Astrocyte (in vitro differentiated cells and primary cell): ENCODE measurements at places on chromosomes 7 and 10.

DNA sequence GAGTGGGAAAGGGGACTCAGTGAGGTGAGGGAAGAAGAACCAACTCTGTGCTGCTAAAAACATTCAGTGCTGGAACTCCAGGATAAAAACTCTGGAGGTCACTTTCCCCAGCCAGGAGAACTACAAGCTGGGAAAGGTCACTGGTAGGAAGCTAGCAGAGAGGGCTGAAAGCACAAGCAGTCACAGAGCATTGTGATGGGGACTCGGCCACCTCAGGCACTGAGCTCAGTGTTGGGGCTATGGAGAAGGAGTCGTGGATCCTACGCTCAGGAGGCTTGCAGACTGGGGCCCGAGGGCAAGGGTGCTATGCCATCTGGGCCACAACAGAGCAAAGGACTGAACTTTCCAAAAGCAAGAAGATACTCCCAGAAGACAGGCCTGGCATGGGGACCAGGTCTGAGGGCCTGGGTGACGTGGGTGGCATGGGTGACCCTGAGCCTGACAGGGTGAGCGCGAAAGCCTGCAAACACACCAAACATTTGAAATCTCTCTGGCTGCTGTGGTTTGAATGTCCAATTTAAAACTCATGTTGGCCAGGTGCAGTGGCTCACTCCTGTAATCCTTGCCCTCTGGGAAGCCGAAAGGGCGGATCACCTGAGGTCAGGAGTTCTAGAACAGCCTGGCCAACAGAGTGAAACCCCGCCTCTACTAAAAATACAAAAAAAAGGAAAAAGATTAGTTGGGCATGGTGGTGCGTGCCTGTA lies 9.8 kb upstream of the ARHGAP19 start:
- DNase-seq = no peak

DNA sequence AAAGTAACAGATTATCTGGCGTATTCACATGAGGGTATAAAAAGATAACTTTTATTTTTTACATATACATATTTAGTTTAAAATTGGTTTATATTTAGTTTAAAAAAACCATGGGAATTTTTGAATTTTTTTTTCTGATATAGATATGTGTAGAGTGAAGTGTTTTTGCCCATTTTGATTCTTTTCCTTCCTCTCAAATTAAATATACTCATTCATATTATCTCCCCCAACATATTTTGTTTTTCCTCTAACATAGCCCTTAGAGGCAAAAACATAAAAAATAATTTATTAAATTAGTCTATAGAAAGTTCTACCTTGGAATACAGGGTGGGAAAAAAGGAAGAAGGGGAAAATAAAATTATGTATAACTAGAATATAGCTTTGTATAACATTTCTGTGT lies 137.7 kb downstream of the CPED1 start:
- DNase-seq = no peak

DNA sequence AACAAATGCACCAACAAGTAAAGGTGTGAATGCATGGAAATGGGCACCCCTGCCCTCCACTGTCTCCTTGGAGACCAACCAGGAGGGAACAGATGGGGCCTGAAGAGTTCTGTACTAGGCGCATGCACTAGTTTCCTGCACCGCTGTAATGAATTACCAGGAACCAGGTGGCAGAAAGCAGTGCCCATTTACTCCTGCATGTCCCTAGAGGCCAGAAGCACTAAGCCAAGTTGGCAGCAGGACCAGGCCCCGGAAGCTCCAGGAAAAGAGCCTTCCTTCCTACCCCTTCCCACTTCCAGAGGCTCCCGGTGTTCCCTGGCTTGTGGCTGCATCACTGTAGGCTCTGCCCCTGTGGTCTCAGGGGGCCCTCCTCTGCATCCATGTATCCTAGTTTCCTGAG lies 237.5 kb upstream of the PPP2R2D start:
- no peak for DNase-seq

DNA sequence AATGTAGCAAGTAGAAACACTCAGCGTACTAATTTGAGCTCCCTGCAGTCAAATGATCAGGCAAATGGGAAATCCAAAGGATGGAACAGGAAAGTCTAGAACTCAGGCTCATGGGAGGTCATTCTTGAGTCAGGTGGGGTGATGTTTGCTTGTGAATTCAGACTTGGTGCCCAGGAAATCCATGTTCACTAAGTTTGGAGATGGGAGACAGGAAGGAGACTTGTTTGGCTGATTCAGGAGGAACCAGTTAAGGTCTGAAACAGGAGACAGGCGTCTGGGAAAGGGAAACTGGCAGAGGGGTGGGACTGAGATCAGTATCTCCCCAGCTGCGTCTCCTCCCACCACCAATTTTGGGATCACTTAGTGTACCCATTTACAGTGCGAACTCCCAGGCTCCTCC lies 38.4 kb upstream of the ZNF438 start:
- DNase-seq = no peak

DNA sequence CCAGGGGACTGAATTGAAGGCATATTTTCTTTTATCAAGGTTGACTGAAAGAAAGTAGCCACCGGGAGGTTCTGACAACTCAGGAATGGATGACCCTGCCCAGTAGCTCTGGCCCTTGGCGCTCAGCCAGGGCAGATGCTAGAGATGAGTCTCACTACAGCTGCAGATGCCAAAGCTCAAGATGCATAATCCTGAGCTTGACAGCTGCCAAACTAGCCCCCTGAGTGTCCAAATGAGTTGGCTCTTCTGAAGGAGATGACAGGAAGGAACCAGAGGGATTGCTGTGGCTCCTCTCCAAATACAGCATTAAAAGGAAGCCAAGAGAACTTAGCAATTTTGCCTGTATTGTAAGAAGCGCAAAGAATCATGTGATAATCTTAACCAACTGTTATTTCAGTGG lies 78.4 kb downstream of the NXPH1 start:
- DNase-seq = no peak

DNA sequence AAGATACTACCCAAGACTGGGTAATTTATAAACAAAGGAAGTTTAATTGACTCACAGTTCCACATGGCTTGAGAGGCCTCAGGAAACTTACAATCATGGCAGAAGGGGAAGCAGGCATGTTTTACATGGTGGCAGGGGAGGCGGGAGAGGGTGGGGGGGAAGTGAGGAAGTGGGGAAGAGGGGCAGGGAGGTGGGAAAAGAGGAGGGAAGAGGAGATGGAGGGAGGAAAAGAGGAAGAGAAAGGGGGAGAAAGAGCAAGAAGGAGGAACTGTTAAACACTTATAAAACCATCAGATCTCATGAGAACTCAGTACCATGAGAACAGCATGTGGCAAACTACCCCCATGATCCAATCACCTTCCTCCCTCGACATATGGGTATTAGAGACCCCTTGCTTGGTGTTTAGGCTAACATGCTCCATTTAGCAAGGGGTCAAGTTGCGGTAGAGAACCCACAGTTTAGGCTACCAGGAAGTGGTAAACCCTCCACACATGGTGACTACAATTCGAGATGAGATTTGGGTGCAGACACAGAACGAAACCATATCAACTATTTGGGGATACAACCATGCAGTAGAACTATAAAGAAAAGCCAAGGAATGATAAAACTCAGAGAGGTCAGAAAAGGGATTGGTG lies 3.5 kb upstream of the LMBR1 start:
- no peak for DNase-seq

DNA sequence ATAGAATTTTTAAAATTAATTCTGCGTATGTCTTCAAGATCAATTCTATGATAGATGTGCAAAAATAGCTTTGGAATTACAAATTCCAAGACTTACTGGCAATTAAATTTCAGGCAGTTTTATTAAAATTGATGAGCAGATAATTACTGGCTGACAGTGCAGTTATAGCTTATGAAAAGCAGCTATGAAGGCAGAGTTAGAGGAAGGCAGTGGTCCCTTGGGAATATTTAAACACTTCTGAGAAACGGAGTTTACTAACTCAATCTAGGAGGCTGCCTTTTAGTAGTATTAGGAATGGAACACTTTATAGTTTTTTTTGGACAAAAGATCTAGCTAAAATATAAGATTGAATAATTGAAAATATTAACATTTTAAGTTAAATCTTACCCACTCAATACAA lies 70.8 kb downstream of the CFTR start:
- no peak for DNase-seq

- DNase-seq = no peak
Observed at GRCh38 chr7:77316219-77316978, 99.8 kb downstream of the GSAP start.

- DNase-seq = peak; percentile 29
Observed at GRCh38 chr7:150955519-150956394, 22.4 kb downstream of the KCNH2 start.
